ENCODE measurements at places on chromosomes 12 and 14. TPM values are rescaled to one million over a fixed set of nuclear protein-coding genes. Genes with fewer than 3 reads are reported as not detected.

Gene ZBTB42
- total RNA-seq = 3.1 TPM

Gene DHH
- total RNA-seq = 5.3 TPM

Gene MMP17
- 3.2 TPM for total RNA-seq

Gene RAPGEF3
- 43.9 TPM for total RNA-seq

Gene LHX5
- not detected for total RNA-seq

Gene TCP11L2
- total RNA-seq = 27.2 TPM

Gene SOX5
- 1.3 TPM for total RNA-seq

Gene SLC4A8
- 5.5 TPM for total RNA-seq

Gene OR4K17
- total RNA-seq = not detected

Gene TBC1D30
- total RNA-seq = 29.1 TPM
